ENCODE measurements at places on chromosomes 5 and 9.

DNA sequence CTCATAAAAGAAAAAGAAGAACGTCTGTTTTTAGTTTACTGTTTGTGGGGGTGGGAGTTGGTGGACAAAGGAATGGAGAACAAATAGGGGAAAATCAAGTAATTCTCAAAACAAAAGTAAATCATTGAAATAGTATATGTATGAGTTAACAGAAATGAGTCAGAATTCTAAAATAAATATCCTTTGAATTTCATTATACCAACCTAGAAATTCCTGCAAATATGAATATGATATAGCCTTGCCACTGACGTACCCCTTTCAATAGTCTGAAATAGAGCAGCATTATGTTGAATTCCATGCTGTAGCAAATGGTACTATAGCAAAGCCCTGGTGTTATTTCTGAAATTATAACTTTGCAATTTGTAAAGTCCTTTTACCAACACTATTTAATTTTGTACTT, 29.6 kb upstream of the DTWD2 start:
- DNase-seq = no peak

DNA sequence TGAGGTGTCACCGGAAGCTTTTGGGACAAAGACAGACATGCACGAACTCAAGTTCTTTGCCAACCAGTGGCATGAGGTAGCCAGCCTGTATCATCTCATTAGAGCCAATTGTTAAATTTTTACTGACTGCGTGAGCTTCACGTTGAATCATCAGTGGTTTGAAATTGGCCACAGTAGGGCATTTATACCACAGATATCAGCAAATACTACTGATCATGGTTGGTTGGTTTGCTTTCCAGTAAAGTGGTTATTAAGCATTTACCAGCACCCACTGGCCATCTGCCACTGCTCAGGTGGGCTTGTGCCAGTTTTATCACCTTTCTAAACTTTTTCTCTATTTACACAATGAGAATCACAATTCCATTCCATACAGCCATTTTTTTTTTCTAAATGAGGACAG, 28.4 kb upstream of the SHC3 start:
- no peak for DNase-seq

DNA sequence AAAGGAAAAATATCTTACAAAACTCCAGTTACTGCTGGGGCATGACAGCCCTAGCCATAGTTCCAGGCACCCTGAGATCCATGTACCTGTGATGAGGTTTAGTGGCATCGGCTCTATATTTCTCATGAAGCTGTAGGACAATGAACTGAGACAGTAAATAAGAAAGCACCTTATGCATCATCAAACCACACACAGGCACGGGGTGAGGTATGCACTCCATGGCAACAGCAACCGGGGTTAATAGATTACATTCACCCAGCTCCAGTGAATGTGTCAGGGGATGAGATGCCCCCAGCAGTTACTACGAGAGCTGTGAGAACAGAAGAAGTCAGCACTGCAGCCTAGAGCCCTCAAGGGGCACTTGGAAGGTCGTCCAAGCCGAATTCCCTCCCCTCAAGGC, 162.0 kb upstream of the S1PR3 start:
- peak; percentile 25 for DNase-seq

DNA sequence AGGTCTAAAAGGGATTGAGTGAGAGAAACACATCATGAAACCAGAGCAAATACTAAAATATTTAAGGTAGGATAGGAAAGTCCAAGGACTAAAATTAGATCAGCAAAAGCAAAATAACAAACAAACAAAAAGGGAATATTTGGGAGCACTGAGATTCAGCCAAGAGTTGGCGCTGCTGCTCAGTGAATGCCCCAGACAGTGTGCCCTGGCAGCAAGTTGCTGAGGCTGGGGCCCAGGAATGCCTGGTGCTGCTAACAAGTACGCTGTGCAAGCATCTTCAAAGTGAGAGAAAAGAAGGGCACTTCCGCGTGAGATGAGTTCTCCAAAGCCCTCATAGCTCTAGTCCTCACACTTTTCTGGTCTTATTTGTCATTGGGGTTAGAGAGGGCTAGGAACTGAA, 603.3 kb downstream of the EFNA5 start:
- no peak for DNase-seq

DNA sequence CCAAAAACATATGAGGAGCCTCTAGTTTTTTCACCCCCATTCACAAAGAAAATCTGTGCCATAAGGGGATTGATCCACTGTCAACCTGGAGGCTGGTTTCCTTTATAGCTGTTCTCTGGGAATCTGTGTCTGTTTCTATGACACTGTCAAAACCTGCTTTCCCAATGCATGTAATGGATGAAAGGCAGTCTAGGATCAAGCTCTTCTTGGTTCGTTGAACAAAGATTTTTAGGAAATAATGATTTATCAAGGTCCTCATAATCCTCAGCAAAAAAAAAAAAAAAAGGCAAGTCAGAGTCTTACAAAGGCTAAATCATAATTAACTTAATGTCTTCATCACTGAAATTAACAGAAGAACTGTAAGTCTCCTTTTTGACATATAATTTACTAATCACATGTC, 16.0 kb downstream of the EPB41L4A start:
- no peak for DNase-seq

- DNase-seq = peak; percentile 63
Measured at GRCh38 chr9:97984188-97985057, 1.3 kb downstream of the ANP32B start.

DNA sequence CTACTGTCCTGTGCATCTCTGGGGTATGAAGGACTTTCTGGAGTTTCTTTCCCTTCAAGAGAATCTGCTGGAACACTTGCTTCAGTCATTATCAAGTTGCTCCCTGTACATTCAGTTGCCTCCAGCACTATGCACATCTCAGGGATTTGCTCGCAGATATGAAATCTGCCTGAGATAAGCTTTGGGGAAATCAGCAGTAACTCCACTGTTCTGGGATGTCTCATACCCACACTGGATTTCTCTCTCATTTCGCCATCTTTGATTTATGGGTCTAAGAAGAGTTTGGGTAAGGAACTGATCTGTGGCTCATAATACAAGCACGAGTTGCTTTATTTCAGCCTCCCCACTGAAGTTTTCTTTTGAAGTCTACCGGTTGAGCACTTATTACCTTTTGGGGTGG, 585.6 kb downstream of the PSAT1 start:
- no peak for DNase-seq

DNA sequence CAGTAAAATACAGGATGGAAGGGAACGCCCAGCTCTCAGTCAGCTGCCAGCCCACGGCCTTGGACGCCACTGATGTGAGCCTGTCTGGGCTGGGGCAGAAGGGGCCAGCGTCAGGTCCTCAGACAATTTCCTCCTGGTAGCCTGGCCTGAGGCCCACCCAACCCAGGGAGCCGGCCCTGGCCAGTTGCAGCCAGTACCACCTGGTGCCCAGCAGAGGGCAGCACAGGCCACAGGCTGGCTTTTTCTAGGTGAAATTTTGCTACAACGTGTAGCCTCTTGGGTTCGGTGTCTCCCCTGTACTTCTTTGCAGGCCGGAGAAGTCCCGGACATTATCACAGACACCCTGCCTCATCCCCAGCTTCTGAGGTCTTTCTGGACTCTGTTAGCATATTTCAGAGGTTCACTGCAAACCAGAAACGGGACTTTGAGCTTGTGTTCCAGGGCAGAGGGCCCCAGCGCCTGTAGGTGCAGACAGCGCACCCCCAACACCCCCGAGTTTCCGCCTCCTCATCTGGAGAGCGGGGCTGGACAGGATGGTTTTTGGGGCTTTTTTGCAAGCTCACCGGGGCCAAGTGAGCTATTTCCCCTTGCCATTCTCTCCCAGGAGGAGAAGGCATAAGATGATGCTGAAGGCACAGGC, 45.9 kb upstream of the KCNMB1 start:
- DNase-seq = peak; percentile 23

GRCh38 chr5:39224196-39224761, 4.9 kb upstream of the FYB1 start:
- DNase-seq = no peak

- peak; percentile 38 for DNase-seq
Measured at GRCh38 chr5:149172261-149172660, 31.0 kb downstream of the ABLIM3 start.

Data from T1000 (cell line).